Pons (tissue), 1 donor: ENCODE measurements at places on chromosomes 12 and 14.

GRCh38 chr12:116604951-116605641 lies 45.9 kb downstream of the MAP1LC3B2 start:
- no peak for DNase-seq

DNA sequence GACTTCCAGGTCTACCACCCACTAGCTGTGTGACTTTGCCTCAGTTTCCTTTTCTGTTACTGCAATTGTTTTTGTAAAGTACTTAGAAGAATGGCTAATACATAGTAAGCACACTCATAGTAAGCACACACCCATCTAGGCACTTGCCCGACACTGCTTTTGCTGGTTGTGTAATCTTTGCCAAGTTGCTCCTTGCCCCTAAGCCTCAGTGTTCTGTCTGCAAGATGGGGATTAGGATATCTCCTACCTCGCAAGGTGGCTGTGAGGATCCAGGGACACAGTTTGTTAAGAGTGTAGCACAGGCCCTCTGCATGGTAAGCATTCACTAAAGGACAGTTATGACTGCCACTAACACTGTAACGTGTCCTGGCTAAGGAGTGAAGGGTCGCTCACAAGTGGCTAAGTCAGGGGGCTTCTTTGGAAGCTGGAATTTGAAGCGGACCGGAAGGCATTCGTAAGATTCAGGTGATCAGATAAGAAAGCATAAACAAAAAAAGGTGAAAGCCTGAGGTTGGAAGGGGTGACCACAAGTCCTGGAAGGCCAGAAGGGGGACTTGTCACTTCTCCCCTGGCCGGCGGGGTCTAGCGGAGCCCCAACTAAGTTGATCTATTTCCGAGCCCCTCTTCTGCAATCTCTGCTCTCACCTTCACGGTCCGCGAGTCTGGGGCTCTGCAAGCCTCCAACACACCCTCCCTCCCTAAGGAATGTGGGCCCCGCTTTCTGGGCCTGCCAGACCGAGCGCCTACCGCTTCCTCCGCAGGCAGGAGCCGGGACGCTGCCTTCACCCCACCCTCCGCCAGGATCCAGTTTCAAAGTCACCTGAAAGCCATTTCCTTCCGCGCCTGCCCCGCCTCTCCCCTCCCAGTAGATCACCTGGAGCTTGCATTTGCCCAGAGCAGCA lies 1.5 kb upstream of the PLEKHG3 start:
- no peak for DNase-seq

- DNase-seq = no peak
These were observed 13.2 kb upstream of the BMAL2 start for GRCh38 chr12:27319409-27319808.

GRCh38 chr12:74280156-74280655 lies 257.4 kb upstream of the ATXN7L3B start:
- DNase-seq = no peak

DNA sequence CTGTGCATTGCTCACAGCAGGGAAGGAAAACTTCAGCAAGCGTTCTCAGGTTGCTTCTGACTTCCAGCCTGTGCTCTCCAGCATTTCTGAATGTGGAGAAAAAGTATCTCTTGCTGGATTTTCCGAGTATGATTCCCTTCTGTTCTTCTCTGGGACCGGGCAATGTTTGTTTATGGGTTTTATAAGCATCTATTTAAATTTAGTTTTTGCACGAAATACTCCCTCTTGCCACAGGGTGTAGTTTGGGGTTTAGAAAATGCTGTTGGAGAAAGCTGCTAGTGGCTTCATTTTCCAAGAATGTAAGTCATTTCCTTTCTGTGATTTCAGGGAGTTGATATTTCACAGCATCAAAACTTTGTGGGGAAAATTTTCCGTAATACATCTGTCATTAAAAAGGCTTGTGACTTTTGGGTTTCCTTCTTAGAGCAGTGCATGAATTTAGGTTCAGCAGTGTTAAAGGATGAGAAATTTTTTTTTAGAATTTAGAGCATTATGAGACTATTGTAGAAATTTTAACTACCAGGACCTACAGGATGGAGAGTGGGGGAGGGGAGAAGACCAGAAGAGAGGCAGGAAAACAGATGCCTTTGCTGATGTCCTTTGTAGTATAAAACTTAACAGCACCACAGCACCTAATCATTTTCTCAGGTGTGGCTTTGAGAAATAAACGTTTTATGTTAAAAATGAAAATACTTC lies 1.5 kb downstream of the FRMD6 start:
- peak; percentile 70 for DNase-seq

DNA sequence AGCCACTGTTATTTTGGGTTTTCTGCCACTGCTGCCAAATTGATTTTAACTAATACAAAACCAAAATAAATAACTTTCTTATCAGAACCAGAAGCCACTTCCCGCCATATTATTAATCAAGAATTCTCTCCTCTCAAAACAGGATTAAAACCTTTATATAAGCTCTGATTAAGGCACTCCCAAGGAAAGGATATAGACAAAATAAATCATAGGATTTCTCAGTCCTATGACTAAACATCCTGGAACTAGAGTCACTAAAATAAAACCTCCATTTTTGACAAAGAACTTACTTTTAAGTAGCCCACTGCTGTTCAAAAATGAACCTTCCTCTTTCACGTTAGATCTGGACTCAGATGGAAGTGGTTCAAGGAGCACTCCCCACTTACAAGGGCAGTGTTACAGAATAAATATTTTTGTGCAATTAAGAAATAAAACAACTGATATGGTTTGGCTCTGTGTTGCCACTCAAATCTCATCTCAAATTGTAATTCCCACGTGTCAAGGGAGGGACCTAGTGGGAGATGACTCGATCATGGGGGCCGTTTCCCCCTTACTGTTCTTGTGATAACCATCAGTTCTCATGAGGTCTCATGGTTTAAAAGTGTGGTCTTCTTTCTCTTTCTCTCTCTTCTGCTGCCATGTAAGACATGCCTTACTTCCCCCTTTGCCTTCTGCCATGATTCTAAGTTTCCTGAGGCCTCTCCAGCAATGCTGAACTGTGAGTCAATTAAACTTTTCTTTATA lies 26.4 kb downstream of the GXYLT1 start:
- DNase-seq = no peak

DNA sequence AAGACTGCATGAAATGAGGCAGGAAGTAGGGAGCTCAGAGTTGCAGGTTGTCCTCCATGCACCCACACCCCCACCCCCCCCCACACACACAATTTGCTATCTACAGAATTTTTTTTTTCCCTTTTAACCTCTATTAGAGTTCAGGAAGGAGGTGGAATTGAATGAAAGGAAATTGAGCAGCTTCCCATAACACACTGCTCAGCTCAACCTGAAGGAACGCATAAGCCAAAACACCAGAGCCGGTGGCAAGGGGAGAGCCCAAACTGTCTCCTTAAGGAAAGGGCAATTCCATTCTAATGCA lies 74.1 kb downstream of the NUAK1 start:
- DNase-seq = no peak

GRCh38 chr14:106507354-106507753 lies 981.0 kb downstream of the TMEM121 start:
- DNase-seq = no peak

GRCh38 chr12:82174936-82175335 lies 183.3 kb downstream of the CCDC59 start:
- DNase-seq = peak; percentile 6

DNA sequence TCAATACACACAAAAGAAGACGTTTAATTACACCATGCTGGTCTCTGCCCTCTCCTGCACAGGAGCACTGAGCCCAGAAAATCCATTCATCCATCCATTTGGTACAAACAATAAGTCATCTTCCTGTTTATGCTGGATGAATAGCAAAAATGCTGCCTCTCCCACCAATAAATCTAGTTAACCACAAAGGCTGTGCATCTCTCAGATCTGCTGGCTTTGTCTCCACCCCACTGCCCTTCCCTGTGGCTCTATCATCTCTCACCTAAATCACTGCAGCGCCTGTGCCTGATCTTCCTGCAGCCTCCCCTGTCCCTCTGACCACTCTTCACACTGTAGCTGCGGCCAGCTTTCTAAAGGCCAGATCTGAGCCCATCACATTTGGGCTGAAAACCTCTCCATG lies 72.9 kb upstream of the DDX11 start:
- no peak for DNase-seq

DNA sequence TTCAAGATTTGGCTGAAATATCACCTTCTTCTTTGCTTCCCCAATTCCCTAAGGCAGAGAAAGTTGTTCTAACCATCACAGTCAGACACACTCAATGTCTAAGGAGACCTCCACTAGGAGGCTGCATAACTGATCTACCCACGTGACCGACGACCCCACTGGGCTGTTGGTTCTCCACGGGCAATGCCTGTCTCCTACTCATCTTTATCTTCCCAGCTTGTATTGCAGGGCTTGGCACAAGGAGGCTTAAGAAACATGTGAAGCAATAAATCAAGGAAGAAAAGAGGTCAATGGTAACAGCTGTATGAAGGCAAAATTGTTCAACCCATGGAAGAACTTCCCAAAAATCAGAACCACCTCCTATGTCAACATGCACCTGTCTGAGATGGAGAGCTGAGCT lies 27.1 kb downstream of the NT5DC3 start:
- no peak for DNase-seq

DNA sequence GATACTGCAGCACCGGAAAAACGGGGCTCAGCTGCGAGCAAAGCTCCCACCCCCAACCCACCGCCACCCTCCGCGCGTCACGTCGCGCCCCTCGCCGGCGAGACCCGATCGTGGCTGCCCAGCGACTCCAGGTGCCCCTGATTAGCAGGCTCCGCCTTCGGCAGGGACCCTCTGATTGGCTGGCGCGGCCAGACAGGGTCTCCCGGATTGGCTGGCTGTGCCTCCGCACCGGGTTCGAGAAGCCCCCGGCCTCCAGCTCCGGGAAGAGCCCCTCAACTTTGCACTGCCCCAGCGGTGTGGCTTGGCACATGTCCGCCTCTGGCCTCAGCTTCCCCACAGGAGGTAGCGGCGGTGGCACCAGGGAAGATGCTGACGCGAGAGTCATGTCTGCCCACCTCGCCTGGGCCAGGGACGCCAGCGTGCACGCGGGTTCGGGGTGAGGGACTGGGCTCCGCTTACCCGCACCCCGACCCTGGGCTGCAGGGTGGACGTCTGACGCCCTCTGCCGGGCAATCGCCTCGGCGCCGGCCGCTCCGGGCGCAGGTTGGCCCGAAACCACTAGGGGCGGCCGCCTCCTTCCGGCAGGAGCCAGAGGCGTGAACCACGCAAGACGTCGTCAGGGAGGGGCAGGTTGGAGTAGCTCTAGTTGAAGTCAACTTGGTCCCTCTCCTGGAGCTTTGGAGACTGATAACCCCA lies 498 bp upstream of the RHOF start:
- DNase-seq = peak; percentile 80

GRCh38 chr12:42238240-42239140 lies at the start of gene YAF2:
TSS of gene YAF2 (minus strand) at chr12:42238248. CDS start at chr12:42238180, 68 bp downstream.
- DNase-seq = peak; percentile 77

DNA sequence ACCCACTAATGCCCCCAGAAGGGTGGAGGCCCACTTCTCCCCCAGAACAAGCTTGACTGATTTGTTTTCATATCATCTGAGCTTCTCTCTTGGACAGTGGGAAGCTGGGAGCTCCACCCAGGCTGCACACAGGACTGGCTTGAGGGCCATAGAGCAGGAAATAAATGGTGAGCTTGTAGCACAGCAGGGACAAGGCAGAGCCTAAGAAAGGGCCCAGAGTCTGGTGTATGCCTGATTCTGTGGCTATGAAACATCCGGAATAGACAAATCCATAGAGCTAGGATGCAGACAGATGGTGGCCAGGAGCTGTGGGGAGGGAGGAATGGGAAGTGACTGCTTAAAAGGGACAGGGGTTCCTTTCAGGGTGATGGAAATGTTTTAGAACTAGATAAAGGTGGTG lies 79.0 kb downstream of the ARL6IP4 start:
- DNase-seq = no peak

DNA sequence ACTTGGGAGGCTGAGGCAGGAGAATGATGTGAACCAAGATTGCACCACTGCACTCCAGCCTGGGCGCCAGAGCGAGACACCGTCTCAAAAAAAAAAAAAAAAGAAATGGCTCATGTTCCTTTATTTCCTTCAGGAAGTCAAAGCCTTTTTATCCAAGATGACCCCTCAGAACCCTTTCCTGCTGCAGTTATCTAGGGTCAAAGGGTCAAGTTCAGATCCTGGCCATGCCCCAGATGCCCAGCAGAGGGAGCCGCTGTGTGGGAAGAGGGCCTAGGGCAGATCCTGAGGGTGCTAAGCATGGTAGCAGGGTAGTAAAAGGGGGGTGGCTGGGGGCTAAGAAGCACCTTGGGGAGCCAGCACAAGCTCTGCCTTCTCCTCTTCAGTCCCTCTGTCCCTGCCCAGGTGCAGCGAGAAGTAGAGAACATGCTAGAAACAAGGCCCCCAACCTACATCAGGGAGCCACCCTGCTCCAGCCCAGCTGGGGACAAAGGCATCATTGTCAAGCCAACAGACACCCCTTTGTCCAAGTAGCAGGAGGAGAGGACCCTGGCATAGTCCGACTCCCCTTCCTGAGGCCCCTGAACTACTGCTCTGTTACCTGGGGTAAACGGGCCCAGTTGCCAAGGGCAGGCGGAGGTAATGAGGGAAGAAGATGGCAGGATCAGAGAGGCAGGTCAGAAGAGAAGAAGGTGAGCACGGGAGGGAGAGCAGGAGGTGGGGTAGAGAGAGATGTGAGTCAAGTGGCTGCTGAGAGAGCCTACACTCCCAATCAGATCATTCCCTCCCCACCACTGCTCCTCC lies 6.5 kb downstream of the NFE2 start:
- peak; percentile 91 for DNase-seq

- no peak for DNase-seq
These were observed 17.3 kb upstream of the TMEM233 start for GRCh38 chr12:119576118-119576810.

DNA sequence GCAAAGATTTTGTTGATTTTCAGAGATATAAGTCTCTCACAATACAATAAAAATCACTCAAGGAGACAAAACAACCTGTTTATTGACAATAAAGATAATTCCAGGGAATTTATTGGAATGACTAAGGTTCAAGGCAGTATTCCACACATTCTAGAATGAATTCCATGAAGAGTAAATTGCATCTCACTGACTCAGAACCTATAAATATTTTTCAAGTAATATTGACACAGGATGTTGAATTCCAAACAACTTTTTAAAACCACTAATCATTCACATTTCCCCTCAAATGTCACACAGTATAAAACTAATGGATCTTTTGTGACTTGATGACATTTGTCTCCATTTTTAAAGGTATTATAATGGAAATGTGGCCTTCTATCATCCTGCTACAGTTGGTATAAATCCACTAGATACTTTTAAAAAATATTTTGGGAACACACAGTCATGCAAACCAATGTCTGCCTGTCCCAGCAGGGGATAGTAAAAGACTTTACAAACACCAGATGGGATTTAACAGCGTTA lies 42.1 kb upstream of the LGR5 start:
- no peak for DNase-seq

DNA sequence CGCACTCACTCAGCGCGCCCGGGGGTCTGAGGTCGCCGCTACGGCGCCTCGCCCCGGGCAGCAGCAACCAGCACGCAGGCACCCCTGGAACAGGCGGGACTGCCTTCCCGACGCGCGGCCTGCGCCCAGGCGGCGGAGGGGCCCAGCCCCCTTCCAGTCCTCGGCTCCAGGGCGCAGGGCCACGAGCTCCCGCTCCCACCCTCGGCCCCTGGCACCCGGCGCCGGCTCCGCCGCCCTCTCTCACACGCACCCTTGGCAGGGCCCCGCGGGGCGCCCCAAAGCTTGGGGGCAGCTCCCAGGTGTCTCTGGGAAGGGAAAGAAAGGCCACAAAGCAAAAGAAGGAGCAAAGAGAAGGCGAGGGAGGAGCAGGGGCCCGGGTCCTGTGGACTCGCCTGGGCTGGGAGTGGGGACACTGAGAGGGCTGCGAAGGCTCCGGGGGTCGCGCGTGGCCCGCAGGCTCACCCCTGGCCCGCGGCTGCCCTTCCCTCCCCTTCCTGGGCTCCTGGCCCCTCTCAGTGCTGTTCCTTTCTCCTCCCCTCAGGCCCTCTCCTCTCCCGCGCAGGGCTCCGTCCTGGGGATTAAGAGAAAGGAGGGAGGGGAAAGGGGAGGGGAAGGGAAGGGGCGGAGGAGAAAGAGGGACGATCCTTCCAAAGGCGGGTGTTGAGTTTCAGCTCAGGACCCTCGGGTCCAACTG lies 907 bp upstream of the EFS start:
- peak; percentile 86 for DNase-seq
